ENCODE measurements at places on chromosomes 1 and 21.

DNA sequence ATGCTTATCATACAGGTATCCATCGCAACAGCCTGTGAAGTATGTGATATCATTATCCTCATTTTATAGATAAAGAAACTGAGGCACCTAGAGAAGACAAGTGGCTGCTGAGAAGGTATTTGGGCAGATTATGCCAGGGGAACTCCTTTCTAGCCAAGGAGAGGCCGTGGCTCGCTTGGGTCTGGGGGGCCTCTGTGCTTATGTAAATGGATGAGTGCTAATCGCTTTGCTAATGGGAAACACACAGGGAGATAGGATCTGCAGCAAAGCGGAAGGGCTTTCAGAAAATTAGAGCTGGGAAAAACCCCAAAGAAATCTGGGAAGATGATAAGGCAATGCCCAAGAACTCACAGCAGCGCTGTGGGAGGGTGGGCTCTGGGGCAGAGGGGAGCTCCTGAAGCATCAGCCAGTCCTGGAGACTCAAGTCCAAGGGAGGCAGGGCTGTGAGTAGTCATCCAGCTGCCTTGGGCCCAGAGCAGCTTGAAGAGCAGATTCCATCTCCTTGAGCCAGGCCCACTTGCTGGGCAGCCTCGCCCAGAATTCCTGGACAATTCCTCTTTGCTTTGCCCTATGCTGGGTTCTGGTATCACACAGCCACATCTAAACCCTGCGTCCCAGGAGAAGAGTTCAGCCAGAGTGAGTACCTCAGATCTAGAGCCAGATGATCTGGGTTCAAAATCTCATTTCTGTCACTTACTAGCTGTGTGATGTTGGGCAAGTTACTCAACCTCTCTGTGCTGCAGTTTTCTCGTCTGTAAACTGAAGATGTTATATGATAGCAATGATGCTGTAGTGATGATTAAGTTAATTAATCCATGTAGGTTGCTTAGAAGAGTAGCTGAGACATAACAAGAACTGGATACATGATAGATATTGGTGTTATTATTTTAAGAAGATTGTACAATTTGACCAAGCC lies 36.7 kb downstream of the FOXD2 start:
- no peak for DNase-seq

GRCh38 chr1:201405484-201405831 lies 6.3 kb upstream of the LAD1 start:
- no peak for DNase-seq

DNA sequence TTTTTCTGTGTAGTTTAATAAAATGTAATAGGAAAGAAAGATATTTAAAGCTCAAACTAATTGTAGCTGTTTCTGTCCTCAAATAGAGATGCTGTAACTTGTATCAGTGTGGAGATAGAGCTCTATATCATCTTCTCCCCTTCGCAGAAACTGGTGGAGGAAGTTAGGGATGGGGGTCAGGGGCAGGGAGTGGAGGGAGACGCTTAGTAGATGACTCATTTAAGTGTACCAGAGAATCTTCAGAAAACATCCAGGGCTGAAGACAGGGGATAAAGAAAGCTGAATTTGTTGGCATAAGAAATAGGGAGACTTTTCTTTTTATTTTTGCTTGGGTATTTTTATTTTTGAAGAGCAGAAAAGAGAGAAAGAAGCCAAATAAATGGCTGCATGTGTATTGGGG lies 282.6 kb upstream of the DPYD start:
- peak; percentile 71 for DNase-seq

GRCh38 chr21:43892984-43893535 lies 28.0 kb downstream of the AGPAT3 start:
- DNase-seq, result no peak
